Esophagus muscularis mucosa (tissue), 4 donors: ENCODE measurements at places on chromosomes 12 and 14. TPM values are rescaled to one million over a fixed set of nuclear protein-coding genes. Genes with fewer than 3 reads are reported as not detected.

GRCh38 chr14:52351233-52352060 lies 37.3 kb downstream of the PTGER2 start:
- no peak for DNase-seq
- H3K4me1 ChIP-seq = peaks cover 34% of the 10 kb centered on the region
- H3K36me3 ChIP-seq = no peaks in the 10 kb centered on the region
- no peaks in the 10 kb centered on the region for H3K27me3 ChIP-seq
- no peak overlapping the region for H3K4me3 ChIP-seq

GRCh38 chr12:84727961-84728360 lies 184.6 kb downstream of the SLC6A15 start:
- no peak for DNase-seq
- no peaks in the 10 kb centered on the region for H3K36me3 ChIP-seq
- H3K27ac ChIP-seq = no peak overlapping the region
- no peak overlapping the region for H3K4me3 ChIP-seq
- no peaks in the 10 kb centered on the region for H3K4me1 ChIP-seq

- H3K36me3 ChIP-seq = peaks cover 82% of the 10 kb centered on the region
- H3K4me3 ChIP-seq = no peak overlapping the region
- no peak for DNase-seq
- peaks cover 48% of the 10 kb centered on the region for H3K4me1 ChIP-seq
- H3K27me3 ChIP-seq = no peaks in the 10 kb centered on the region
Observed at GRCh38 chr12:108812324-108812723, 45.1 kb downstream of the SSH1 start.

DNA sequence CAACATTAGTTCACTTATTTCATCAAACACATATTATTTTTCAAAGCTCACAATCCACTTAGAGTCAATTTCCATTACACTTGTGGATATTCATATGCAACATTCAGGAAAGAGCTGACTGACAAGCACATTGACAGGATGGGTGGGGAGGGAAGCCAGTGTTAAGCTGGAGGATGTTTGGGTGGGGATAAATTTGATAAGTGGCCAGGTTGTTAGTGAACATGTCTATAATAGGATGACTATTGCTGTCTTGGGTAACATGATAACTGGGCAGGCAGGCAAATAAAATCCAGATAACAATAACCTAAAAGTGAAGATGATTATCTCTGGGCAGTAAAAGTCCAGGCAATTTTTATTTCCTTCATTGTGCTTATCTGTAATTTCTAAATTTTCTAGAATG lies 73.8 kb upstream of the OSBPL8 start:
- no peak overlapping the region for H3K4me3 ChIP-seq
- no peaks in the 10 kb centered on the region for H3K4me1 ChIP-seq
- H3K27me3 ChIP-seq = no peaks in the 10 kb centered on the region
- no peak overlapping the region for H3K27ac ChIP-seq
- DNase-seq = no peak
- no peaks in the 10 kb centered on the region for H3K36me3 ChIP-seq

GRCh38 chr14:92105893-92106142 lies 564 bp downstream of the ATXN3 start:
- H3K36me3 ChIP-seq = no peaks in the 10 kb centered on the region
- no peaks in the 10 kb centered on the region for H3K27me3 ChIP-seq
- H3K27ac ChIP-seq = peak overlapping the region; percentile 98
- peaks cover 48% of the 10 kb centered on the region for H3K4me1 ChIP-seq
- DNase-seq = peak; percentile 92
- peak overlapping the region; percentile 86 for H3K4me3 ChIP-seq

DNA sequence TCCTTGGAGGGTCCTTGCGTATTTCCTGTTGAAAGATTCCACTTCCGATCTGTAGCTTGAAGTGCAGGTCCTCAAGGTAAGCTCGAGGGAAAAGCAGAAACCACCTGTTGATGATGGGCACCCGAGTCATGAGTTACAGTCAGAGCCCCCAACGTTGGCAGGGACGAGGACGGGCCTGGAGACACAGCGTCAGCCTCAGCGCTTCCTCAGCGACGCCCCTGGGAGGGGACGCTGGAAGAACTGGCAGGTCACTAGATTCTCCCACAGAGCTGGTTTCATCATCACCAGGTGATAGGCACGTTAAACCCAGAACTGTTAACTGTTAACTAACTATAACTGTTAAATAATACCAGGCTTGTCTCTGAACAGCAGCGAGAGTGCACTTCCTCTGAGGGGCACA lies 101.8 kb downstream of the TNFAIP2 start:
- no peak for DNase-seq
- H3K4me3 ChIP-seq = no peak overlapping the region
- no peak overlapping the region for H3K27ac ChIP-seq
- H3K4me1 ChIP-seq = peaks cover 11% of the 10 kb centered on the region
- no peaks in the 10 kb centered on the region for H3K36me3 ChIP-seq

The VRTN gene
- total RNA-seq = not detected

DNA sequence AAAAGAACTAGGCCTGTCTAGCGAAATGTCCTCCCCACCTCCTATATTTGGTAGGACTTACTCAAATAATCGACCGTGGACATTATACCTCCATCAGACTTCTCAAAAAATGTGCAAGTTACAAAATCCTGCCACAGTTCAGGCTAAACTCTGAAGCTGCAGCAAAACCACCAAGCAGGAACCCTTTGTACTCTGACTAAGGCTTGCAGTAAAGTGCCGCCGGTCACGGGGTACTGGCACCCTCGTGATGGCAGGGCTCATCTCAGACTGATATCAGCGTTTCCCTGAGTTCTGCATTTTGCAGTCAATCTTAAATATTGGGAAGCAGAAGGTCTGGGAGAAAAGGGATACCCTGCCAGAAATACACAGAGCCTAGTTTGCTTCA lies 17.1 kb downstream of the SLC11A2 start:
- H3K4me1 ChIP-seq = peaks cover 4% of the 10 kb centered on the region
- DNase-seq = no peak
- H3K36me3 ChIP-seq = peaks cover 29% of the 10 kb centered on the region
- no peaks in the 10 kb centered on the region for H3K27me3 ChIP-seq
- H3K4me3 ChIP-seq = no peak overlapping the region
- H3K27ac ChIP-seq = no peak overlapping the region

GRCh38 chr14:68890173-68890931 lies 88.8 kb downstream of the ACTN1 start:
- peaks cover 82% of the 10 kb centered on the region for H3K36me3 ChIP-seq
- H3K4me3 ChIP-seq = no peak overlapping the region
- peak overlapping the region; percentile 89 for H3K27ac ChIP-seq
- DNase-seq = no peak
- H3K4me1 ChIP-seq = peaks cover 14% of the 10 kb centered on the region

DNA sequence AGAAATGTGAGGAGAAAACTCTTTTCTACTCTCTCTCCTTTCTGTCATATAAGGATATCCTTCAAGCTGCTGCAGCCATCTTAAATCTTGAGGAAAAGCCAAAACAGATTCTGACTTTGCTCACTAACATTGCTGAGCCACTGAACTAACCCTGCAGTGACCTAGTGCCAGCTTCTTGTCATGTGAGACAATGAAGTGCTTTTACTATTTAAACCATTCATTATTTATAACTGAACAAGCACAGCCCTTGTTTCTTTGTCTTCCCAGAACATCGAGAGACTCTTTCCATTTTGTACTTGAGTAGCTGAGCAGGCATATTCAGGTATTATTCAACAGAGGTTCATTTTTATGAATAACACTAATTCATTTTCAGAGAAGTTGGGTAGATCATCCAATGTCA lies 455.0 kb upstream of the TMPO start:
- no peaks in the 10 kb centered on the region for H3K27me3 ChIP-seq
- DNase-seq = no peak
- H3K4me3 ChIP-seq = no peak overlapping the region
- H3K4me1 ChIP-seq = peaks cover 20% of the 10 kb centered on the region
- no peaks in the 10 kb centered on the region for H3K36me3 ChIP-seq
- H3K27ac ChIP-seq = peak overlapping the region; percentile 23

The JPH4 gene
- total RNA-seq = 0.83 TPM

The MORN3 gene
- 1.2 TPM for total RNA-seq

The ERP27 gene
- total RNA-seq = 0.33 TPM

The RPL10L gene
- not detected for total RNA-seq

GRCh38 chr12:41940571-41940970 lies 204.1 kb downstream of the GXYLT1 start:
- no peaks in the 10 kb centered on the region for H3K36me3 ChIP-seq
- no peaks in the 10 kb centered on the region for H3K27me3 ChIP-seq
- H3K4me1 ChIP-seq = no peaks in the 10 kb centered on the region
- H3K27ac ChIP-seq = no peak overlapping the region

DNA sequence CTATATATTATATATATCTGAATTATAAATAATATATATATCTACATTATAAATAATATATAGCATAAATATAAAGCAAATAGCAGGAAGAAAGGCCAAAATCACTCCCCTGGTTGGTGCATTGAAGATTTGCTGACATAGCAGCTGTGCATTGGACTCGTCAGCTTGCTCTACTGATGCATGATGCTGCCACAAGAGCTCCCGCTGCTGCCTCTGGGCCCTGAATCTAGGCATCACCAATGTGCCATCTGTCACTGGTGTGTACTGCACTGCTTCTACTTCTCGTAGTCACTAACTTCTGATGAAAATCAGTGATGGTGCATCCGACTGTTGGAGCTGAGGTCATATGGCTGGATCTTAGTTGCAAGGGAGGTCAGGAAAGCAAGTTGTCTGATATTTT lies 205.0 kb downstream of the ADAMTS20 start:
- H3K27me3 ChIP-seq = no peaks in the 10 kb centered on the region
- H3K4me1 ChIP-seq = no peaks in the 10 kb centered on the region
- DNase-seq = no peak
- no peak overlapping the region for H3K27ac ChIP-seq

DNA sequence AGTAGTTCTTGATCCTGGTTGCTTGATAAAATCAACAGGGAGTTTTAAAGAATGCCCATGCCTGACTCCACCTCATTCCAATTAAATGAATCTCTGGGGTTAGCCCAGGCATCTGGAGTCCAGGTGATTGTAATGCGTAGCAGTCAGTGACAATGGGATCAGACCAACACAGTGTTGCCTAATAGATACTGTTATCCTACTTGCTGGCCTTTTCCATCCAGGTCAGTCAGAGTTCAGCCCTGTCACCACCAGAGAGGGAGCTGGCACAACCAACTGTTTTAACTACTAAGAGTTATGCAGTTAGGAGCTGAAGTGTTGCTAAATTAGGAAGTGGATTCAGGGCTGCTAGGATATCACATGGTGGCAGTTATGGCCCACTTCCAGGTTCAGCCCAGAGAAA lies 107.1 kb downstream of the GPR135 start:
- peaks cover 98% of the 10 kb centered on the region for H3K4me1 ChIP-seq
- no peak for DNase-seq
- no peaks in the 10 kb centered on the region for H3K27me3 ChIP-seq
- peaks cover 37% of the 10 kb centered on the region for H3K36me3 ChIP-seq
- no peak overlapping the region for H3K4me3 ChIP-seq

GRCh38 chr14:76773956-76774820 lies 12.9 kb downstream of the VASH1 start:
- no peak overlapping the region for H3K4me3 ChIP-seq
- peaks cover 43% of the 10 kb centered on the region for H3K4me1 ChIP-seq
- peaks cover 33% of the 10 kb centered on the region for H3K36me3 ChIP-seq
- H3K27me3 ChIP-seq = no peaks in the 10 kb centered on the region

The CLMN gene
- 6.5 TPM for total RNA-seq

GRCh38 chr14:51575349-51576116 lies 76.2 kb upstream of the FRMD6 start:
- H3K27ac ChIP-seq = no peak overlapping the region
- no peak overlapping the region for H3K4me3 ChIP-seq
- DNase-seq = no peak
- H3K36me3 ChIP-seq = no peaks in the 10 kb centered on the region
- H3K4me1 ChIP-seq = no peaks in the 10 kb centered on the region

The CDKN1B gene
- total RNA-seq = 71.8 TPM

The OR4K1 gene
- not detected for total RNA-seq

- H3K36me3 ChIP-seq = no peaks in the 10 kb centered on the region
- no peaks in the 10 kb centered on the region for H3K27me3 ChIP-seq
- peak; percentile 26 for DNase-seq
- H3K27ac ChIP-seq = peak overlapping the region; percentile 85
- H3K4me1 ChIP-seq = peaks cover 45% of the 10 kb centered on the region
- H3K4me3 ChIP-seq = peak overlapping the region; percentile 78
Observed at GRCh38 chr14:58638231-58639197, 752 bp downstream of the DACT1 start.

- peak overlapping the region; percentile 97 for H3K27ac ChIP-seq
- H3K36me3 ChIP-seq = peaks cover 45% of the 10 kb centered on the region
- no peak for DNase-seq
- H3K4me3 ChIP-seq = no peak overlapping the region
- H3K4me1 ChIP-seq = peaks cover 86% of the 10 kb centered on the region
- no peaks in the 10 kb centered on the region for H3K27me3 ChIP-seq
Observed at GRCh38 chr12:52049688-52050087, 1.6 kb upstream of the NR4A1 start.

The ARHGEF25 gene
- 77.7 TPM for total RNA-seq

DNA sequence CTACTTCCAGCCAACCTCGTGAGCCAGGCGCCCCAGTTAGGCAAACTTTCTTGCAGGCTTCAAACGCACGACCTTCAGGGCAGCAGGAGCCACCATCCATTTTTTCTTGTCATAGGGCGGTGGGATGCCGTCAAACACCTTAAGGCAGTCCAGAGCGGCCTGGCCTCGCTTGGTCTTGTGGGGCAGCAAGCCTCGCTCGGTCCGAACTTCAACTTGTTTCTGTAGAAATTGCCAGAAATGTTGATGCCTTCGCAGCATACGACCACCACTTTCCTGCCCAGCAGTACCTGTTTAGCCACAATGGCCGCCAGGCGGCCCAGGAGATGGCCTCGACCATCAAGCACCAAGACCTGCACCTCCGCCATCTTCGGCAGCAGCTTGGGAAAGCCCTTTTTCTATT lies 474.7 kb downstream of the MDGA2 start:
- no peaks in the 10 kb centered on the region for H3K27me3 ChIP-seq
- no peaks in the 10 kb centered on the region for H3K4me1 ChIP-seq
- DNase-seq = no peak
- H3K36me3 ChIP-seq = no peaks in the 10 kb centered on the region

DNA sequence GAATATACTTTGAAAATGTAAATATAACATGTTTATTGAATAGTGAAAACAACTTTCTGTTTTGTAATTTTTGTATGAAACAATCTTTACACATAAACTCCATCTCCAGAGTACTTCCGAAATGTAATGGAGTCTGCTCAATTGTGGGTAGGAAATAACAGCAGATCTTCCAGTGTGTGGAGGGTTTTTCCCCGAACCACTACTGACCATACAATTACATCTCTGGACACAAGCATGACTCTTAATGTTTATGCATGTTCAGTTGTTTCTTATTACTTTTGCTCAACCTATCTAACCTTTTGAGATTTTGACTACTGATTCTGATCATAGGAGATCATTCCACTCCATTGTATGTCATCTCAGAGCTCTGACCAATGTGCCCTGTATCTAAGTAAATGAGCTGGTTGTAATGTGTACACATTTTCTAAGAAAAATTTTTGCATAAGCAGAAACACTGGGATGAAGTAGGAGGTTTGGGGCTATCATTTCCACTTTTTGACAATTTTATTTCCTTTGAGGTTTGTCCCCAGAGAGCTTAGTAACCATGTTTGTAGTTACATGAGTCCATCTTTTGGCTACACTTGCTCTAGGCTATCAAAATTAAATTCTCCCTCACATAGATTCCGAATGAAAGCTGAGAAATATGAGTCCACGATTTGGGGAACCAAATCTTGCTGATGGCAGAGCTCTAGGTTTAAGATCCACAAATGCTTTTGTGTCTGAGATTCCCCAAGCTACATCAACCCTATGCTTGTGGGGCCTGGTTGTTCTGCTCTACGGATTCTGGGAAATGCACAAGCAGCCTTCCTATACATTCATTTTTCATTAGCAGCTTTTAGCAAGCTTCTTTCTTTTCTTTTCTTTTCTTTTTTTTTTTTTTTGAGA lies 21.4 kb upstream of the CLEC4D start:
- H3K27ac ChIP-seq = no peak overlapping the region
- H3K4me3 ChIP-seq = no peak overlapping the region
- H3K4me1 ChIP-seq = no peaks in the 10 kb centered on the region
- no peak for DNase-seq
- no peaks in the 10 kb centered on the region for H3K36me3 ChIP-seq
